Renal pelvis (tissue), 12 donors: ENCODE measurements at places on chromosomes 1 and 21. TPM values are rescaled to one million over a fixed set of nuclear protein-coding genes. Genes with fewer than 3 reads are reported as not detected.

GRCh38 chr1:216144661-216145450, 278.4 kb downstream of the USH2A start:
- no peak for DNase-seq

GRCh38 chr21:38773099-38774061, 32.3 kb upstream of the ETS2 start:
- no peak for DNase-seq

TP73 gene
- 0.70 TPM for polyA plus RNA-seq

DNA sequence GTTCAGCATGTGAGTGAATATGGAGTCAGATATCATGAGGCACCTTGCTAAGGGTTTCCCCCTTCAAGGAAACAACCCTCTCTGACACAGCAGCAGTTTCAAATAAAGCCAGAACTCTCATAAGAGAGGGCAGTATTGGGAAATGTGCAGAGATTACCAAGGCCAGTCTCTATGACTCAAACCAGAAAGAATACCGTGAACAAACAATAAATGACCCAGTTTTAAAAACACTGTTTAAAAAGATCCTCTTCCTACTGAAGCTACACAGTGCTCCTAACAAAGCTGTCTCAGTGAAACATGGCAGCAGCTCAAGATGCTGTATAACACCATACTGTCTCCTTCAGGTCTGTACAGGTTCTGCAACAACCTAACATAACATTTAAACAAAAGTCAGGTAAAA, 102.6 kb downstream of the KIAA0319L start:
- DNase-seq = no peak

DNA sequence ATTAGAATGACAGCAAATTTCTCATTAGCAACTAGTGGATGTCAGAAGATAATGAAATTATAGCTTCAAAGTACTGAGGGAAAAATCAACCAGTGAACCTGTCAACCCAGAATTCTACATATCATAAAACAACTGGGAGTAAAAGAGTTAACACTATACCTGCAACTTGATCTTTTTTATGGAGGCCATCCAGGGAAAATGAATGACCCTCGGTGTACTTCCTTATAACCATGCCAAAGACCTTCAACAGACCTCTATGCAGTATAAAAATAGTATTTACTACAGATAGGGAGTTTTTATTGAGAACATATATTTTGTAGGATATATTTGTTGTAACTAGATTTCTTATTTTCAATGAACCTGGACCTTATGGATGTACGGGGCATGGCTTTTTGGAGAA, 392.5 kb upstream of the ZRANB2 start:
- no peak for DNase-seq
